Esophagus mucosa (tissue), 1 donor: ENCODE measurements at places on chromosomes 2 and 18. TPM values are rescaled to one million over a fixed set of nuclear protein-coding genes. Genes with fewer than 3 reads are reported as not detected.
A peak's percentile ranks its signal among the peaks of the same experiment; 100 is the strongest.

DNA sequence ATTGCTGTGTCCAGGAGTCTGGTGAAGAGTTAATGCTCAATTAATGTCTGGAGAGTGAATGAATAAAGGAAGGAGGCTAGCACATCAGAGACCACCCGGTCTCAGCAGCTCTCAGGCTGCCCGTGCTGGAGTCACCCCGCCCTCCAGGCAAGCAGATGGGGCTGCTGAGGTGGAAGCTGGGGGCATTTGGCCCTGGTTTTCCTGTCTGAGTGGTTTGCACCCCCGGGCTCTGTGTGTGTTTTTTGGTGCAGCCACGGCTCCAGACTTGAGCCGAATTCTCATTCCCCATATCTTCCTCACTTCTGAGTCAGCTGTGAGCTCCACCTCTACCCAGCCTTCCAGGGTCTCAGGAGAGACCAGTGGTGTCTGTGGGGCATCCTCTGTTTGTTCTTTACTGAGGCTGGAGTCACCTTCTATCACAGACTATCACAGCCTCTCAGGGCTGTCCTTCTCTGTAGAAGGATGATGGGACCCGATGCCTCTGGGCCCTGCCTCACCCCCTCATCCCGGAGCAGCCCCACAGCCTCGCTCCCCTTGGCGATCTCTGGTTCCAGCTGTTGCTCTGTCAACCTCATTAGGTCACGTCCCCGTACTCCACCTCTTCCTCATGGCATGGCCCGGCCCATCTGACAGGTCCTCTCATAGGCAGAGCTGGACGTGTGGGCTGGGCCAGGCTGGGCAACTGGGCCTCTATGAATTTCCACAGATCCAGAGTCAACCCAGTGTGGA lies 60.8 kb downstream of the HS1BP3 start:
- no peak for ATAC-seq

Gene GKN1
- not detected for total RNA-seq

Gene CAPN14
- 191 TPM for total RNA-seq

- no peak for ATAC-seq
Observed at GRCh38 chr2:162164802-162165201, 12.8 kb upstream of the GCG start.

DNA sequence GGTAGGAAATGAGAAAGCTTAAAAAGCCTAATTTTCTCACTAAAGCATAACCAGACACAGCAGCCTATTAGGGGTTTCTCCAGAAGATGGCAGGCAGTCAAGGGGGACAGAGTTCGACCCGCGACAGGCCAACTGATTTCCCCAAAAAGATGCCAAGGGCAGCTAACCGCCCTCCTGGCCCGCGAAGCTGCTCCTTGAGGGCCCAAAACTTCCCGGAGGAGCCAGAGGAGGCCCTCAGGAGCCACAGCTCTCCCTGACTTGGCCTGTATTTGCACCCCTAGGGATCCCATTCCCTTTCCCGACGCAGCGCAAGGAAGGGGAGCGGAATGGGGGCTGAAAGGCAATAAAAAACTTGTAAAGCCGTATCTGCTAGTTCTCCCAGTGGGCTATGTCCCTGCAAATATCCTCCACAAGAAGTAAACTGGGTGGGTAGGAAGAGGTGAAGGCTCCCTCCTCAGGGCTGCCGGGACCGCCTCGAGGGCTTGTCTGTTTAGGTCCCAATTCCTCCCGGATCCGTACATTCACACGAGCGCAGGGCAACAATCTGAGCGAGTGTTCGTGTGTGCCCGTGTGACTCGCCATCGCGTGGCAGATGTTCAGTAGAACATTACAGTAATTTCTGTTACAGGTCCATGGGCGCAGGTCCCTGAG lies 756 bp upstream of the NAGK start:
- ATAC-seq = no peak

DNA sequence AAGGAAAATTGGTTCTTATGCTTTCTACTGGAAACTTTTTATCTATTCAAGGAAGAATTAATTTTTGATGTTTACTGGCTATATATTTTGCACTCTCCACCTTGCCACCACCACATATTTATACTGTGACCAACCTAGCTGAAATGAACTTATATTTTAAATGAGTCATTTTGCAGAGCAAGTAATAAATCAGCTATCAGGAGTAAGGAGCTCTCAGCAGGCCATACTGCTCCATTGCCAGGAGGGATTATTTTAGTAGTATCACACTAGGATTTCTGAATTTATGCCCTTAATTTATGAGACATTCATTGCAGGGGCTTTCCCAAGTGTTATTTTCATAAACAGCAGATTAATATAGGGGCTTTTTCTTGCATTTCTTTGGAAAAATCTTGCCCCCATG lies 125.8 kb upstream of the CYP1B1 start:
- no peak for ATAC-seq

Gene CARF
- total RNA-seq = 6.6 TPM

DNA sequence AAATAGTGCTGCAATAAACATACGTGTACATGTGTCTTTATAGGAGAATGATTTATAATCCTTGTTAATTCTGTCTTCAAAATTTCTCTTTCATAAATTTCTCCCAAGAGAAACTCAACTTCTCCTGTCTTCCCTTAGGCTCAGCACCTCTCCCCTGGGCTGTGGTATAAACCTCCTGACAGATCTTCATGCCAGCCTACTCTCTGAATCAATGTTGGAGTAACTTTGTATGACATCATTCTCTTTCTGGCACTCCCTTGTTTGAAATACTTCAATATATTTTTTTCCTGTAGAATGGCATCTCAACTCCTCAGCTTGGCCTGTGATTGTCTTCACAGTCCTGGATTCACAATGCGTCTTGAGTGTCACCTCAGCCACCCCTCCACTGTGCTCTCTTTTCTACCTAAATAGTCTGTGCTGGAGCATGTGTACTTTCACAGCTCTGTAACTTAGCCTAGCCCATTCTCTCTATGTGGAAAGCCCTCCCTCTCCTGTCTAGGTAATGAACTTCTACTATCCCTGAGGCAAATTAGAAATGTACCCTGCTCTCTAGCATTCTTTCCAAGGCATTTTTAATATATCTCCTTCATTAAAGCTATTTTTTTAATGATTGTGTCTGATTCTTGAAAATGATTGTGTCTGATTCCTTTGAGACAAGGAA lies 649.9 kb upstream of the FANCL start:
- ATAC-seq = no peak

DNA sequence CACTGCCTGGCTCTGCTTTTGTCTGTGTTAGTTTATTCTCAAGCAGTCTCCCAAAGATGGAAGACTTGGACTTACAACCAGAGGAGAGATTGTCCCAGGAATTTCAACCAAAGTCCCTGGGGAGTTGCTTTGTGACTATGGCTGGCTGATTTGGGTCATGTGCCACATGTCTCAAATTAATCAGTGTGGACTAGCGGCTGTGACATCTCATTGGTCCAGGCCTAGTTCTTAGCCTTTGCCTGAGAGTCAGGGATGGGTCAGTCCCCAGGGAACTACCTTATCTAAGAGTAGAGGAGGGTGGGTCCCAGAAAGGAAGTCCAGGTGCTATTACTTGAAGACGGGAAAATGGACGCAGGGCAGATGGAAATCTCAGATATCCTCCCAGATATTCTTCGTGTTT lies 217.1 kb downstream of the ACKR3 start:
- no peak for ATAC-seq

GRCh38 chr18:5456577-5457461 lies 87.0 kb downstream of the EPB41L3 start:
- ATAC-seq = peak; percentile 53

DNA sequence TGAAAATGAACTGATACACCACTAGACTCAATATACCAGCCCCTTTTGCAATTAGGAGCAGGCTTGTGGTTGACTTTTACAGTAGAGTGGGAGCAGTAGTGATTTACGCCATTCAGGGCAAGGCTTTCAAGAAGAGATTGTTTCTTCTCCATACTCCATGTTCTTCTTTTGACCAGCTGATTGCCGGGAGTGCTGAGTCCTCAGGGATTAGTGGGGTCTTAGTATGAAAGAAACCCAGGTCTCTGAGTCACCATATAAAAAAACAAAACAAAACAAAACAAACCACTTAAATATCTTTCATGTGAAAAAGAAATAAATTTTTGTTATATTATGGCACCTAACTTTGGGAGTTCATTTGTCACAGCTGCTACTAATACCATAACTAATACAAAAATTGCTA lies 465.6 kb upstream of the TRIB2 start:
- no peak for ATAC-seq

DNA sequence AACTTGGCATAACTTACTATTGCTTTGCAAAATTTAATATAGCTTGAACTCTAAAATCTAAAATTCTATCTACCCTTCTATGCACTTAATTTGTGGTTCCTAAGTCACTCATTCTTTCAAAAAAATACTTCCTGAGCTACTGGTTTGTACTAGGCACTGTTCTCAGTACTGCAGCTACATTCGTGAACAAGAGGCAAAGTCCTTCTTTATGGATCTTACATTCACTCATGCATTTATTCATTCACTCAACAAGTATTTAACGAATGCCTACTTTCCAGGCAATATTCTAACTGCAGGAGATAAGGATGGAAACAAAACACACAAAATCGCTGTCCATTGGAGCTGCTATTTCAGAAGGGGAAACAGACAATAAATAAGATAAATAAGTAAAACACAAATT lies 104.8 kb downstream of the NBAS start:
- no peak for ATAC-seq

Gene ERBB4
- 0.12 TPM for total RNA-seq

Gene UGT1A3
- total RNA-seq = 0.28 TPM

- ATAC-seq = peak; percentile 23
Observed at GRCh38 chr2:3302751-3303582, 74.7 kb downstream of the EIPR1 start.

- no peak for ATAC-seq
Observed at GRCh38 chr2:145038041-145038525, 518.2 kb upstream of the ZEB2 start.

DNA sequence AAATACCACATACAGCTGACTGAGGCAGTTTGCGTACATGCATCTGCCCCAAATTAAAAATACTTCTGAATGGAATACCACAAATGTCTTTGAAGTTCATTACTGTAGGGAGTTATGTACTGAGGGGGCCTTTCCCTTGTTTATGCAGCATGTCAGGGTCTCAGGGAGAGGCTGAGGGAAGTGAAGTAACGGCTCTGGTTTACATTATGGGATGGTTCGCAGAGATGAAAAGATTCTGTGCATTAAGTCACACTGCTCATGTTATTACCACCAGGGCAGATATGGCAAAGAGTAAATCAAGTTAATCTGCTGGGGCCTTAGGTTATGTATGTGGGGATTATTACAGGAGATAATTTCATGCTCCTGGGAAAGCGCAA lies 385.9 kb upstream of the RND3 start:
- ATAC-seq = no peak

- ATAC-seq = peak; percentile 73
Observed at GRCh38 chr18:46071653-46072375, at the start of gene PSTPIP2. Gene PSTPIP2, minus strand, starts transcription at chr18:46072260. Its CDS starts 72 bp downstream, at chr18:46072188.

DNA sequence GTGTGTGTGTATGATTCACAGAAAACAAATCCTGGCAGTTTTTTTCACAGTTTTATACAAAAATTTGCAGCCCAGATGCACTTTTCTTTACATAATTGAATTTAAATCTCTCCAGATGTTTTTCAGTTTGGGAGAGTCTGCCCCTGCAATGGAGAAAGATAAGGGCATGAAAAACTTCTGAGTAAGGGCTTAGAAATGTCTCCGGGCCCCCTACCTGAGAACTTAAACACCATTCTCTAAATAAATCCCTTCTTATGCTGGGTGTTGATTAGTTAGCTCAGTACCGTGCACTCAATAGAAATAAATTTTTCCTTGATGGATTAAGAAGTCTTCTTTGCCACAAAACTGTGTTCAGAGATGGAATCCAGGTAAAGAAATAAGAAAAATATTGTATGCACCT lies 64.5 kb downstream of the DPP4 start:
- no peak for ATAC-seq

Gene SERPINB4
- 418 TPM for total RNA-seq

Gene DSEL
- total RNA-seq = 0.48 TPM

Gene EVA1A
- total RNA-seq = 0.56 TPM

- ATAC-seq = no peak
Observed at GRCh38 chr2:64202206-64202845, 58.1 kb upstream of the PELI1 start.

DNA sequence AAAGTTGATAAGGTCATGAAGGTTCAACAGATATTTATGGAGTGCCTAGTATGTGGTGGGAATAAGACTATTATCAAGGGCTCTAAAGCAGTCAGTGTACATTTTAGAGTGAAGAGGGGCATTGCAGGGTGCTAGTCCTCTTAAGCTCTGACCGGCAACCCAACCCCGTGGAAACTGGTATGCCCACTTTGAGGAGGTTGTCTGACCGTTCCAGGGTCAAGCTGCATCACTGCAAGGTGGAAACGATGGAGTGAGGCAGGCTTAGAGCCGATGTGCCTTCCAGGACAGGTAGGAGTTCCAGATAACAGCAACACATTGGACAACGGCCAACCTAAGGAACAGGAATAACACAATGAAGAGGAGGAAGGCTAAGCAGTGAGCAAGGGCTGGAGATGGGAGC lies 1.4 kb upstream of the UCN start:
- ATAC-seq = no peak

GRCh38 chr18:64806691-64807090 lies 657.8 kb upstream of the LINC00305 start:
- no peak for ATAC-seq

Gene BOK
- 35.0 TPM for total RNA-seq

DNA sequence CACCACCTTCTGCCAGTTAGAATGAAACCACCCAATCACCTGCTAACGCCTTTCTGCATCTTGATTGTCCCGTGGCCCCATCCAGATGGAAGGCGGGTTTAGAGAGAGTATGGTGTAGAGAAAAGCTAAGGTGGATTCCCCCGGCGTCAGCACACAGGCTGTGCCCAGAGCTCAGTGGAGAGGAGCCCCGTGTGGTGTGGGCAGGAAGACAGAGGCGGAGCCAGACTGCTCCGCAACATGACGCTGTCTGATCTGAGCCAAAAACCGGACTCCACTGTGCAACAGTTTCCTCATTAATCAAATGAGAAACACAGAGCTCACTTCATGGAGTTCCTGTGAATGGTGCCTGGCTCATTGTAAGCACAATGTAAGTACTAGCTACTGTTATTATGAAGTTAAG lies 448.1 kb upstream of the SMIM21 start:
- no peak for ATAC-seq

- no peak for ATAC-seq
Observed at GRCh38 chr2:226184540-226184939, 615.1 kb downstream of the IRS1 start.

- ATAC-seq = no peak
Observed at GRCh38 chr2:73307720-73308119, 14.4 kb upstream of the EGR4 start.

Gene L3MBTL4
- total RNA-seq = 4.8 TPM

Gene UCN
- total RNA-seq = 0.56 TPM

- no peak for ATAC-seq
Observed at GRCh38 chr2:43104763-43105162, 121.6 kb downstream of the ZFP36L2 start.

GRCh38 chr2:176421297-176422050 lies 152.2 kb downstream of the MTX2 start:
- peak; percentile 43 for ATAC-seq

Gene ATOH8
- 1.2 TPM for total RNA-seq

DNA sequence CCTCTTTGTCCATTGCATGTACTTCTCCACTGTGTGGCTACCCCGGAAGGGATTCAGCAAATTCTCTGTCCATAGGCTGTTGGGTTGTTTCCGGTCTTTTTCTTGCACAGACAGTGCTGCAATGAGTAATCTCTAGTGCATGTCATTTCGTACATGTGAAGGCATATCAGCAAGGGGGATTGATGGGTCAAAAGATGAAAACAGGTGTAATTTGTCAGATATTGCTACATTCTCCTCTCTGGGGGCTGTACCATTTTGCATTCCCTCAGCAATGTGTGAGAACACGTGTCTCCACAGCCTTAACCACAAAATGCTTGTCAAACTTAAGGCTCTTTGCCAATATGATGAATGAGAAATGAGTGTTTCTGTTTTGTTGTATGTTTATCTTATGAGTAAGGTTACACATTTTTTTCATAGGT lies 60.5 kb downstream of the KLHL29 start:
- no peak for ATAC-seq

Gene CFC1
- total RNA-seq = not detected

Gene CRYGB
- not detected for total RNA-seq
